Stomach (tissue), 19 donors: ENCODE measurements at places on chromosomes 1 and 21. TPM values are rescaled to one million over a fixed set of nuclear protein-coding genes. Genes with fewer than 3 reads are reported as not detected.

Gene GBP7
- polyA plus RNA-seq = not detected

Gene INTS11
- 134 TPM for polyA plus RNA-seq

Gene FAM177B
- polyA plus RNA-seq = 5.9 TPM

Gene UBXN11
- 19.3 TPM for polyA plus RNA-seq

Gene UTS2
- not detected for polyA plus RNA-seq

Gene C1orf56
- 2.4 TPM for polyA plus RNA-seq

Gene LYSMD1
- 4.0 TPM for polyA plus RNA-seq

Gene FCGR2B
- 2.2 TPM for polyA plus RNA-seq

Gene ATP1B1
- polyA plus RNA-seq = 109 TPM

Gene FCRL4
- 0.15 TPM for polyA plus RNA-seq

Gene LCE2A
- not detected for polyA plus RNA-seq

Gene MEX3A
- polyA plus RNA-seq = 1.1 TPM

Gene AGT
- polyA plus RNA-seq = 8.1 TPM

Gene FCGR3A
- polyA plus RNA-seq = 2.8 TPM

Gene S100B
- polyA plus RNA-seq = 9.1 TPM

Gene MDM4
- 7.7 TPM for polyA plus RNA-seq

Gene SPRR2A
- polyA plus RNA-seq = 190 TPM

Gene S1PR1
- polyA plus RNA-seq = 8.4 TPM

Gene ADGRL4
- 1.2 TPM for polyA plus RNA-seq

Gene GSTM5
- polyA plus RNA-seq = 22.0 TPM

Gene CA6
- not detected for polyA plus RNA-seq

Gene LRRIQ3
- 0.20 TPM for polyA plus RNA-seq

Gene OR2L13
- not detected for polyA plus RNA-seq

Gene VCAM1
- polyA plus RNA-seq = 1.1 TPM

Gene ANKRD65
- 13.3 TPM for polyA plus RNA-seq

Gene COL6A2
- 79.3 TPM for polyA plus RNA-seq

Gene CLCA4
- polyA plus RNA-seq = 142 TPM

Gene CYP2J2
- polyA plus RNA-seq = 7.3 TPM

Gene EXO1
- not detected for polyA plus RNA-seq

Gene GJA8
- not detected for polyA plus RNA-seq

Gene LRRC71
- 0.61 TPM for polyA plus RNA-seq

Gene TFF2
- polyA plus RNA-seq = 1,084 TPM

Gene TNFRSF9
- polyA plus RNA-seq = 0.06 TPM

Gene STYXL2
- polyA plus RNA-seq = not detected

Gene KIF21B
- polyA plus RNA-seq = 0.68 TPM

Gene HTR6
- not detected for polyA plus RNA-seq

Gene TBX19
- 0.62 TPM for polyA plus RNA-seq

Gene PGM1
- 11.3 TPM for polyA plus RNA-seq

Gene MUTYH
- 19.4 TPM for polyA plus RNA-seq

Gene STUM
- 0.56 TPM for polyA plus RNA-seq

Gene CENPL
- polyA plus RNA-seq = 2.0 TPM

Gene KDF1
- polyA plus RNA-seq = 15.3 TPM

Gene LCK
- 2.3 TPM for polyA plus RNA-seq

Gene KRTAP19-3
- not detected for polyA plus RNA-seq
